ENCODE measurements at places on chromosomes 5 and 9.

DNA sequence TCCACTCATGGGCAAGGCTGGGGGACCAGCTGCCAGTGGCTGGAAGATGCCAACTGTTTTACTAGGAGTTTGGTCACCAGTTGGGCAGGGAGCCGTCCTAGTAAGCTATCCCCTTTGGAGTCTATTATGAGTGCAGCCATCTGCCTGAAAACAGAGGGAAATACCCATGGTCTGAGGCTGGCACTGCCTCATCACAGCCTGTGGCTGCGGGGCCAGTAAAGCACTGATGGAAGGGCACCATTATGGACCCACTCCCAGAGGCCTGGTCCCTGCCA, 187.2 kb upstream of the PANK3 start:
- DNase-seq = no peak

- no peak for DNase-seq
Observed at GRCh38 chr5:147073098-147073497, 161.7 kb upstream of the STK32A start.

GRCh38 chr5:37816883-37817282, 23.0 kb downstream of the GDNF start:
- DNase-seq = no peak

- DNase-seq = no peak
Observed at GRCh38 chr5:41985945-41986695, 61.0 kb downstream of the FBXO4 start.

GRCh38 chr9:77605449-77606220, 42.5 kb downstream of the GNA14 start:
- DNase-seq = no peak

- DNase-seq = no peak
Observed at GRCh38 chr9:13035822-13036221, 243.7 kb downstream of the MPDZ start.

- DNase-seq = no peak
Observed at GRCh38 chr9:134032456-134033222, 7.4 kb downstream of the BRD3OS start.

DNA sequence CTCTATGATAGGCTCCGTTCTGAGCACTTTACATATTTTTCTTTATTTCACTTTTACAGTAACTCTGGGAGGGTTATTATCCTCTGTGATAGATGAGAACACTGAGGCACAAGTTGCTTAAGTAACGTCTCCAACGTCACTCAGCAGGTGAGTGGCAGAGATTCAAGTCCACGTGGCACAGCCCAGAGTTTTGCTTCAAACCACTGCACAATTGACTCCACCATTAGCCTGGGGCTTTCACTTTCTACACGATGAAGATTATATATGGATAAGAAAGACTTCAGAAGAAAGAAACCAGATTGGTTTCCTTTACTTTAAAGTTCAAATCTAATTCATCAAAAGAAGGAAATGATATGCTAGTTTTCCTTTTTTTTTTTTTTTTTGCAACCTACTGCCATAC, 245.9 kb downstream of the SYK start:
- DNase-seq = no peak

DNA sequence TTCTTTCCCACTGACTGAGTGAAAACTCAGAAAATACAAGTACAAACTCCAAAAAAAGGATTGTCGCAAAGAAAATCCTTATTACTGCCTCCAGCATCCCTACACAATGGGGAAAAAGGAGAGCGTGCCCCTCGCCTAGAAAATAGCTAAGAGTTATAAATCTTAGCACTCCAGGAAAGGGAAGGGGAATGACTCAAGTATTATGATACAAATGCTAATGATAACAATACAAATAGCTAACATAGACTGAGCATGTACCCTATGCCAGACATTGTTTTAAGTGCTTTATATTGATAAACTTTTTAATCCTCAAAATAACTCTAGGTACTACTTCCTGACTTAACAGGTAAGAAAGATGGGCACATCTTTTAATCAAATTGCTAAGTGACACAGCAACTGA, 70.8 kb upstream of the VCAN start:
- DNase-seq = no peak

GRCh38 chr9:110532908-110533665, 46.5 kb downstream of the SVEP1 start:
- DNase-seq = no peak

DNA sequence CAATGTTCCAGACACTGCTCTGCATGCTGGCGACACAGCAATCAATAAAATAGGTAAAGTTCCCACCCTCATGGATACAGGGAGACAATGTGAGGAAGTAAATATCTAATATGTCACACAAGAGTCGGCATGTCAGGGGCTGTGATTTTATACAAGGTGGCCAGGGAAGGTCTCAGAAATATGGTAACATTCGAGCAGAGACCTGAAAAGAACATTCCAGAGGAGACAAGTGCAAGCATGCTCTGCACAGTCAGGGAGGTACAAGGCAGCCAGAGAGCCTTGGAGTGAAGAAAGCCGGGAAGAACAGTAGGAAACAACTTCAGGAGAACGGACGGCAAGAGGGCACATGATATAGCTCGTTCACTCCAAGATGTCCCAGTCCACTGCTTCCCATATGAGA, 89.2 kb upstream of the ZNF462 start:
- no peak for DNase-seq

GRCh38 chr5:168076561-168076991, 214.9 kb upstream of the WWC1 start:
- peak; percentile 79 for DNase-seq

- no peak for DNase-seq
Observed at GRCh38 chr9:116153765-116154333, at the start of gene PAPPA. Gene PAPPA (plus strand): TSS chr9:116153791. CDS start chr9:116154173, 382 bp downstream.

- DNase-seq = no peak
Observed at GRCh38 chr5:121263456-121263855, 588.2 kb upstream of the FTMT start.

- DNase-seq = peak; percentile 12
Observed at GRCh38 chr9:35306283-35306682, 144.5 kb downstream of the UNC13B start.

DNA sequence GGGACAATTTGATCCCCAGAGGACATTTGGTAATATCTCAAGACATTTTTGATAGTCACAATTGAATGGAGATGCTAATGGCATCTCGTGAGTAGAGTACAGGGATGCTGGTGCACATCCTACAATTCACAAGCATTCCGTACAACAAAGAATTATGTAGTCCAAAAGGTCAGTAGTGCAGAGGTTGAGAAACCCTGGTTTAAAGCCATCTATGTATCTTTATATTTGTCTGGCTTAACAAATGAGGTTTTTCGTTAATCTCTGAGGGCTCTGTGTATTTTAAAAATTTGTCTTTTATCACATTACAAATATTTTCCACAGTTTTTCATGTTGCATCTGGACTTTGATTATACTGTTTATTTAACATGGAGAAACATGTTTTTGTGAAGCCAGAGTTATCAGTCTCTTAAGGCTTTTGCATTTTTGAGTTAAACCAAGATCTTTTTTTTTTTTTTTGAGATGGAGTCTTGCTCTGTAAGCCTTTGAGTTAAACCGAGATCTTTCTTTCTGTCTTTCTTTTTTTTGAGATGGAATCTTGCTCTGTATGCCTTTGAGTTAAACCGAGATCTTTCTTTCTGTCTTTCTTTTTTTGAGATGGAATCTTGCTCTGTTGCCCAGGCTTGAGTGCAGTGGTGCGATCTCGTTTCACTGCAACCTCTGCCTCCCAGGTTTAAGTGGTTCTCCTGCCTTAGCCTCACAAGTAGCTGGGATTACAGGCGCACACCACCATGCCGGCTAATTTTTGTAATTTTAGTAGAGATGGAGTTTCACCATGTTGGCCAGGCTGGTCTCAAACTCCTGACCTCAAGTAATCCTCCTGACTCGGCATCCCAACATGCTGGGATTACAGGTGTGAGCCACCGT, 2.8 kb downstream of the HSDL2 start:
- no peak for DNase-seq

- no peak for DNase-seq
Observed at GRCh38 chr9:109990541-109990940, 210.5 kb downstream of the PALM2AKAP2 start.

- DNase-seq = no peak
Observed at GRCh38 chr9:121308765-121309164, 40.8 kb downstream of the GSN start.

GRCh38 chr9:116998305-116998704, 311.2 kb downstream of the TRIM32 start:
- DNase-seq = no peak

GRCh38 chr9:73133921-73134407, 17.7 kb upstream of the ANXA1 start:
- DNase-seq = no peak

GRCh38 chr9:129732100-129732499, 20.7 kb downstream of the PTGES start:
- no peak for DNase-seq

DNA sequence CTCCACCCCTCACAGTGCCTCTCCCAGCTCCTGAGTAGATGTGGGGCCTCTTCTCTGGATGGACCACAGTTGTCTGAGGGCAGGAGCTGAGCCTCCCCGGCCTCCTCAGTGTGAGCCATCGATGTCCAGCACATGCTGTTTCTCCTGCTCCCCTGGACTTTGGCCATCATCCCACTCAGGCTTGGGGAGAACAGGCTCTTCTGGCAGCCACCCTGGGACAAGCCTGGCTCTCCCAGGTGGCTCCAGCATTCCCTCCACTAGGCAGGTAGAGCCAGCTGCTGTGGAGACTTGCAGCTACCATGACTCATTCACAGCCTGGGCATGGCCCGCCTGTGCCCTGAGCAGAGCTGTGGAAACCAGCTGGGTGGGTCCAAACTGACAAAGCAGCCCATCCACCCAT, 77.0 kb downstream of the CSNK1A1 start:
- no peak for DNase-seq

GRCh38 chr9:137381501-137382443, 41.2 kb downstream of the EXD3 start:
- no peak for DNase-seq

DNA sequence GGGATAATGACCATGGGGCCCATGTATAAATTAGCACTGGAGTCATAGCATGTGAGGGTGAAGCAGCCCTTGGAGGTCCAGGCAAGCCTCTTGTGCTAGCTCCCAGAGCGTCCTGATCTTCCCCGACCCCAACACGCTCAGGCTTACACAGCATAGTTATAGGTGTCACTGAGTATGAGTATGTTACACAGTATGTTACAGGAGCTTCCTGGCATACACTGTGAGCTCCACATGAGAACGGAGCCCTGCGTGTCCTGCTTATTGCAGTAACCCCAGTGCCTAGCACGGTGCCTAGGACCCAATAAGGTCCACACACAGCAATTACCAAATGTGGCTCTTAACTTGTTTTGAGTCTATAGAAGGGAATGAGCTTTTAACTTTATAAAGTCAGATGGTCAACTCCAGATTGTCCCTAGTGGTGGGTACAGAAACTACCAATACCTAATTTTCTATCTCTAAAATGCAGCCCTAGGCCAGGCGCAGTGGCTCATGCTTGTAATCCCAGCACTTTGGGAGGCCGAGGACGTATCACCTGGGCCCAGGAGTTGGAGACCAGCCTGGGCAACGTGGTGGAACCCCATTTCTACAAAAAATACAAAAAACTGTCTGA, 64.1 kb downstream of the PLAC8L1 start:
- DNase-seq = no peak

- DNase-seq = no peak
Observed at GRCh38 chr5:142798099-142798770, 28.1 kb downstream of the ARHGAP26 start.

- DNase-seq = no peak
Observed at GRCh38 chr5:76125346-76125745, 42.2 kb downstream of the SV2C start.

- peak; percentile 44 for DNase-seq
Observed at GRCh38 chr5:39720136-39720535, 295.4 kb upstream of the DAB2 start.

GRCh38 chr5:134503937-134504437, 21.5 kb upstream of the JADE2 start:
- DNase-seq = no peak

DNA sequence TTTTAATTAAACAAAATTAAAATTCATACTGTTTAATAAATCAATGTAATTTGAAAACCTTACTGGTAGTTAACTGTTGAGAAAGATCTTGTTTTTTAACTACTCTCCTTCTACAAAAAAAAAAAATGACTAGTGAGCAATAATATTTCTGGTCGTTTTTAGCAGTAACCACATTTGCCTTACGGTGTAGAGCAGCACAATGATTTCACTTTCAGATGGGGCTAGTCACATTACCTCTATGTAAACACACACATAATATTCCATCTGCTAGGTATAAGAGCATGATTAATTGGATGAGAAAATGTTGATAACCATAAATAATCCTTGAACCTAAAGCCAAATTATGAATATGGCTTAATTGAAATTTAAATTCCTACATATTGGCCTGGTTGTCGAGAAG, 198.1 kb downstream of the CHSY3 start:
- no peak for DNase-seq

- no peak for DNase-seq
Observed at GRCh38 chr5:153775923-153776322, 262.8 kb downstream of the FAM114A2 start.

GRCh38 chr9:136201609-136202453, 3.1 kb downstream of the LHX3 start:
- no peak for DNase-seq

DNA sequence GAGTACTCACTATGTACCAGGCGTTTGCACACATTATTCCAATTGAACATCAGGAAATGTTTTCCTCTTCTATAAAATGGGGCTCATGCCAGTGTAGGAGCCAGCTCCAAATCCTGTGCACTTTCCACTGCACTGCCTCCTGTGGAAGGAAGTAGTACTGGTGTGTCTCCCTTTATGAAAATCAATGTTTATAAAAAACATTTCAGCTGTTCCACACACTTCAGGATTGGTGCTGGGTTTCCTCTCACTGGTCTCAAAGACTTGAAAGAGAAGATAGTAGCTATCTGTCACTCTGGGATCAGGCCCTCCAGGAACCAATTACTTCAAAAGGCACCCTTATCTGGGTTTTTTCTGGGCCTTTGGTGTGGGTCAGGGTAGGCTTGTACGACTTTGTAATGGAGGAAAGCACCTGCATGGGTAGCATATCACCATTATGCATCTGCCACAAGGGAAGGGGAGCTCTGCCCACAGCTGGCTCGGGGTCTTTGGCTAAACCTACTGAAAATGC, 32.5 kb downstream of the RAB14 start:
- no peak for DNase-seq

DNA sequence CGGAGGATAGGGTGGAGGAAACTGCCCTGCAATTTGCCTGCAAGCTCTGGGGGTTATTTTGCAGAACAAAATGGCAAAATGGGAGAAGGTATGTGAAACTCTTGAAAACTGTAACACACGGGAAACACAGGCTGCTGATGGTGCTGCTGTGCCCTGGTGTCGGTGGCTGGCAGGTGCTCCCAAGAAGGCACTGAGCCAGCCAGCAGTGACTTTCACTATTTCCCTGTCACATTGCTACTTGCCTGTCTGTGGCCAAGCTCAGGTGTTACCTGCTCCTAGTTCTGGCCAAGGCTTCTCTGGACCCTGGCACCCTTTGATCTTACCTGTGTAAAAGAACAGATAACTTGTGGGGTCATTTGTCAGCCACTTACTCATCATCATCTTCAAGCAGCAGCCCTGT, 102.2 kb downstream of the CMYA5 start:
- no peak for DNase-seq

- DNase-seq = no peak
Observed at GRCh38 chr9:35891646-35892045, 14.4 kb upstream of the HRCT1 start.

Data from AG04449 (cell line).